Stromal cell of bone marrow (primary cell): ENCODE measurements at places on chromosomes 12 and 14.

GRCh38 chr12:42705863-42706262, 116.3 kb upstream of the PRICKLE1 start:
- DNase-seq: peak; percentile 51

DNA sequence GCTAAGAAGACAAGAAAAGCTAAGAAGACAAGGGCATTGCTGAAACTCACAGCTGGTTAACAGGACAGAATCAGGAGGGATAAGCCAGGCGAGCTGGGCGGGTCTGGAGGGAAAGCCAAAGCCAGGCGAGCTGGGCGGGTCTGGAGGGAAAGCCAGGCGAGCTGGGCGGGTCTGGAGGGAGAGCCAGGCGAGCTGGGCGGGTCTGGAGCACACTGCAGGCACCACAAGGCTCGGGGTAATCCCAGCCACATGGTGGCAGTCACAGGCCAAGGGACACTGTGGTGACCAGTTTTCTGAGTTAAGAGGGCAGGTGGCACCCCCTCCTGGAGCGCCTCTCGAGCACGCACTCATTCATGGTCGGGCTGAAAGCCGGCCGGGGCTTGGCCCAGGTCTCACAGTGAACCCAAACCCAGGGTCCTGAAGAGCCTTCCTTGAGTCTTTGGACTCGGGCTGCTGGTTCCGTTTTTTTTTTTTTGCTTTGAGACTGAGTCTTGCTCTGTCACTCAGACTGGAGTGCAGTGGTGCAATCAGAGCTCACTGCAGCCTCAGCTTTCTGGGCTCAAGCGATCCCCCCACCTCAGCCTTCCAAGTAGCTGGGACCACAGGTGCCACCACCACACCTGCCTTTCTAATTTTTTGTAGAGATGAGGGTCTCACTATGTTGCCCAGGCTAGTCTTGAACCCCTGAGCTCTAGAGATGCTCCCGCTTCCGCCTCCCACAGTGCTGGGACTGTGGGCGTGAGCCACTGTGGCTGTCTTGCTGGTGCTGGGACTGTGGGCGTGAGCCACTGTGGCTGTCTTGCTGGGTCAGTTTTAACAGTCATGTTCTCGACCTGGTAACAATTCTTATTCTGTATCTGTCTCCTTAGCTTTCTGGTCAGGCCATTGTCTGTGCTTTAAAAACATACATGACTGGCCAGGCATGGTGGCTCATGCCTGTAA, 40.2 kb downstream of the HSP90AA1 start:
- peak; percentile 43 for DNase-seq

DNA sequence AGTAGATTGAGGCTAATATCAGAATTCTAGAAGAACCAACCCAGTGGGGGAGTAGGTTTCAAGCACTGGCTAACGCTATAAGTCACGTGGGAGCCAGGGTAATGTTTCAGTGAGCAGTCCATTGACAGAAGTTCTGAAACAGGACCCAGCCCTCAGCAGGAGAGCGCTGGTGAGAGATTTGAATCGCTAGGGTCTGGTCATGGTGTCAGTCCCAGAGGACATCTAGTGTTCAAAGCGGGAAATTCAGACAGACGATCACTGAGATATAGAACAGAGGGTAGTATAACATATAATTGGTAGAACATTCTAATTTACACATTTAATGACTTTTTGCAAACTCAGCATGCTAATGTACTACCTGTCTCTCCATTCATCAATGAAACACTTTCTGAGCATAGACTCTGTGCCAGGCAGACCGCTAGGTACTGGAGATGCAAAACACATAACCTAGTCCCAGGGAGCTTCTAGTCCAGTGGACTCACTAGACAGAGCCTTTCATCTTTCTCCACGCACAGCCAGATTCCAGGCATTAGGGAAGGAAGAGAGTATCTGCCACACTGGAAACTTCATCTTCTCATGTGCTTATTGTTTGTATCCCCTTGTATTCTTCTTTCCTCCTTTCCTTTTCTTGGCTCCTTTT, 35.4 kb upstream of the RNASE3 start:
- peak; percentile 41 for DNase-seq

- DNase-seq: no peak
These were observed 24.0 kb downstream of the TMEM132C start for GRCh38 chr12:128290938-128291337.

DNA sequence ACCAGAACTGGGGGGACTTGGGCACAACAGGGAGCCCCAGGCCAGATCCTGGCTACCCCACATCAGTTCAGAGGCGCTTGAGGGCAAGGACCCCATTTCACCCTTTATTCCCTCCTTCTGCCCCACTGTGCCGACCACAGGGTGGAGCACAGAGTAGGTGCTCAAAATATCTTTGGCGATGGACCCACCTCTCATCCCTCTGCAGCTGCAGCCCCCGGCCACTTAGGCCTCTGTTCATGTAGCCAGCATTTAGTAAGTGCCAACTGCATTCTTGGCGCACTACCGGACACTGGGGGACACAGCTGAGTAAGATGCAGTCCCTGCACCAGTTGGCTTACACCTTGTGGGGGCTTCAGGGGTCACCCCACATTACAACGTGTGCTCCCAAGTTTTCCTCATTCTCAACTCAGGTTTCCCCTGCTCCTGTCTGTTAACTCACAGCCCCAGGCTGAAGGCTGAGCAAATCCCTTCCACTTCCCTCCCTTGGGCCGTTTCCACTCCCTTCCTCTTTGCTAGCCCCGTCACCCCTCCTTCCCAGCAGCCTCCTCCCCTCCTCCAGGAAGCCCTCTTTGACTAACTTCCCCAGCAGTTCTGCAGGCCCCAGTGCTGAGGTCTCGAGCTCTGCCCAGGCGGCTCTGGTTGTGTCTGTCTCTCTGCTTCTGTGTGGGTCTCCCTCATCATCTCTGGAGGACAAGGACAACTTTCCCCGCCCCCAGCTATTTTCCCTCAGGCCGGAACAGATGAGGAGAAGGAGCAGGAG, 26.5 kb downstream of the KRT80 start:
- no peak for DNase-seq

DNA sequence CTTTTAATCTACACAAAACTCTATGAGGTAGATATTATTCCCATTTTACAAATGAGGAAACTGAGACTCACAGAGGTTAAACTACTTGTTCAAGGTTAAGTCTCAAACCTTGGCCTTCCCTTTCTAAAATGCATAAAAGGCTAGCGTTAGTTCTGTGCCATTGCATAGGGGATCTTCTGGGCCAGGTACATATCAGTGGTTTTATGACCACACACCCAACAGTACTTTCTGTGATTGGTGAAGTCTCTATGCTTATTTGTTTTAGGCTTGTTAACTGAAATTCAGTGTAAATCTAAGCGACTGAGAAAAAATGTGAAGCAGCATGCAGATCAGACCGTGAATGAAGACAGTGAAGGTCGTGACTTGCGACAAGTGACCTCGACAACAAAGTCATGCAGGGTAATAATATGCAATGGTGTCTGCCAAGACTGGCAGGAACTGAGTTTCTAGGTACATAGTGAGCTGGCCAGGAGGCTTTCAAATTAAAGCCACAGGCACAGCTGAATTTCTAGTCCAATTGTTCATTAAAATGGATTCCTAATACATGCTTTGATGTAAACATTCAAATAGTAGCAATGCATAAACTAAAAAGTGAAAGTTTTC, 38.8 kb upstream of the GAS2L3 start:
- DNase-seq: no peak

DNA sequence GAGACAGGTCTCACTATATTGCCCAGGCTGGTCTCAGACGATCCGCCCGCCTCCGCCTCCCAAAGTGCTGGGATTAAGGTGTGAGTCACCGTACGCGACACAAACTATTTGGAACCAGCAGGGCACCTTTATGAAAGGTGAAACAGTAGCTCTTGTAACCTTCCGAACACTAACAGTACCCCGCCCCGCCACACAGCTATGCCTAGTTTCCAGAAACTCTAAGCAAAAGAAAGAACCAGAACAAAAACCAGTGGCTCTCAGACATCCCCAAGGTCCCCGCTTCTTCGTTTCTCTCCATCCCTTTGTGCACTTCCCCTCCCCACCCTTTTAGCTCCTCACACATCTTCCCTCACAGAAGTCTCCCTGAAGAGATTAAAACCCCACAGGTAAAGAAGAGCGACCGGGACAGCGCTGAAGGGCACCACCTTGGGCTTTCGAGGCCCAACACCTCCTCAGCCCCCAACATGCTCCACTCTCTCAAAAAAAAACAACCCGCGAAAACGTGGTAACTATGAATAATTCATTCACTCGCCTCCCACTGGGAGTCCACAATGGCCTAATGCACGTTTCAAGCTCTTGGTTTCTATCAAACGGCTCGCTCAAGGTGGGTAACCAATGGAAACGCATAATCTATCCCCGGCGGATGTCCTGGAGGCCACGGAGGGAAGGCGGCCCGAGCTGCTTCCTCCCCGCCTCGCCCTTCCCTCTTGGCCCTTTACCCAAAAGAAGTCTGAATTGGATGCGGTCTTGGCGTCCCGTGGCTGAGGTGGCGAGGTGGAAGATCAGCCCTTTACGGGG, 877 bp downstream of the BAG5 start:
- peak; percentile 27 for DNase-seq

DNA sequence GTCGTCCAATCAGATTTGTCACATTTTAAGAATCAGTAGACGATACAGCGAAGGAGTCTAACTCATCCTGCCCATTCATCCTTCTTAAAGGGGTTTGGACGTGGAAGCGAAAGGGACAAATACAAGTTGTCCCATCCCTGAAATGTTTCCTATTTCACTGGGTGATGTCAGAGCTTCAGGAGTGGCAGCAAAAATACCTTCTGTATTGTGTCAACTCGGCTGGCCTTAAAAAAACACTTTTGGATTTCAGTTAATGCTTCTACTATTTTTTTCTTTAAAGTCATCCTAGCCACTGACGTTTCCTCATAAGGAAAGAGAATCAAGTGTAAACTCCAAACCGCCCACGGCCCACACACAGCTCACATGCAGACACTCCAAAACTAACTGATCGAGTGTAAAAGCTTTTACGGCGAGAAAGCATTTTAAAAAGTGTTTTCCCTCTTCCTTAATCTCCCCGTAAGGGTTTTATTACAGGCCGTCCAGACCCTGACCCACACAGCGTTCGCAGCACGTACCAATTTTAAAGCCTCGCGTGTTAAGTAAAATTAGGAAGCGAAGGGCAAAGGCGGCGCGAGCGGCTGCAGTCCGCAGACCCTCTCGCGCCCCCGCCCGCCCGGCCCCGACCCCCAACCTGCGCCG, 593 bp downstream of the CFL2 start:
- DNase-seq: peak; percentile 68

DNA sequence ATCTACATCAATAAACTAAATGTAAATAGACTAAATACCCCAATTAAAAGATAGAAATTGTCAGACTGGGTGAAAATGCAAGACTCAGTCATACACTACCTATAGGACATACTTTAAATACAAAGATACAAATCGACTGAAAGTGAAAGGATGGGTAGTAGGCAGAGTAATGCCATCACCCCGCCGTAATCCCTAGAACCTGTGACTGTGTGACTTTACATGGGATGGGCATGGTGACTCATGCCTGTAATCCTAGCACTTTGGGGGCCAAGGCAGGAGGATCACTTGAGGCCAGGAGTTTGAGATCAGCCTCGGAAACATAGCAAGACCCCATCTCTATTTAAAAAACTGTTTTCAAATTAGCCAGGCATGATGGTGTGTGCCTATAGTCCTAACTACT, 2.6 kb upstream of the EVL start:
- DNase-seq: no peak

- no peak for DNase-seq
These were observed 319.9 kb downstream of the EGLN3 start for GRCh38 chr14:33631021-33631420.

DNA sequence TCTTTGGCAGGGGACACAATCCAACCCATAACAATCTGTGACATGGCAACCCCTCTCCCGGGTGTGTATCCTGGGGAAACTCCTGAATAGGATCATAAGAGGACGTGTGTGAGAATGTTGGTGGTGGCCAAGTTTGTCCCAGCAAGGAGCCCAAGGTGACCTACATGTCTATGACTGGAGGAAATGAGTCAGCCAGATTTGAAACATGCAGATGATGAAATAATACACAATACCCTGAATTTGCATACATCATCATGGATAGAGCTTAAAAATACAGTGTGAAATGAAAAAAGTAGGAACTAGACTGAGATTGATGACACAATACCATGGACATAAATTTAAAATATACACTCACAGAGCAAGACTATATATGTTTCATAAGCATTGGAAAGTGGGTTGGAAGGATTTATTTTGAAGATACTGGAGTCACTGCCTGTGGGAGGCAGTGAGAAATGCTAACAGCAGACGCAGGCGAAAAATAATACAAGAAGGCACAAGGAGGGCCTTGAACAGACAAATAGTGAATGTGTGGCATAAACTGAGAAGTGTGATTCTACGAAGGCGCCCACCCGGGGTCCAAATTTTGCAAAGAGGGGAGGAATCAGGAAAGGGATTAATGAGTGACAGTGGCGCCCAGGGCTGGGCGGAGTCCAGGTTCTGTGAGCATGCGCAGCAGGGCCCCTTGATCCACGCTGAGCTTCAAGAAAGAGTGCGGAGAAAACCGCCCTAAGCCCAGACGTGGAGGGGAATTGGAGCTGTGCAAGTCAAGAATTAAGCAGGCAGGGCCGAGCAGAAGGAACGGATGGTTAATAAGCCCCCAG, 7.0 kb upstream of the MAP1LC3B2 start:
- DNase-seq: peak; percentile 43

DNA sequence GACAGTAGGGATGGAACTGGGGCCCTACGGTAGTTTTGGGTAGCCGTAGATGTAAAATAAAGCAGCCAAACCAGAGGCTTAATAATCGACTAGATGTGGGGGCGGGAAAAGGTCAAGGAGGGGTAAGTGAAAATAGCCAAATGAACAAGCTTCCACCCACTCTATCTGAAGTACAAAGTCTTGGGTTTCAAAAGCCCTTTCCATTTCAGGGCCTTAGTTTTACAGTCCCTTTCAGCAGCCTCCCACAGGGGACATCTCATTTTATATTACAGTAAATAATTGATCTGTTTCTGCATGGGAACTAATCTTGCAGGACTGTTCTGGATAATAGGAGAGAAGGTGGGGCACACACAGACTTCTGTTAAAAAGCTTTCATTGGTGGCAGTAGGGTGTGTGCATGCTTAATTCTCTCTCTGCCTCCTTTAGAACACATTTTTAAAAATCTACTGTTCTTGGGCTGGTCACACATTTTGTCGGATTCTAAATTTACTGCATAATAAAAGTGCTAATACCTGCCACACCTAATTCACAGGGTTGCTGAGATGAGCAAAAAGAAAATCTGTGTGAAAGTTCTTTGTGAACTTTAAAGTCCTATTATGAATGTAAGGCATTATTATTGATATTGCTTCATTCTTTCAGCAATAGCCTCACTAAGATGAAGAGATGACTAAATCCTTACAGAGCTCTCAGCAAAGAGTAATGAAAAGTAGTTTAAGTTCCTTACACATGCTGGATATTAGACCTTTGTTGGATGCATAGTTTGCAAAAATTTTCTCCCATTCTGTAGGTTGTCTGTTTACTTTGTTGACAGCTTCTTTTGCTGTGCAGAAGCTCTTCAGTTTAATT, 104.6 kb downstream of the ITPR2 start:
- DNase-seq: no peak

DNA sequence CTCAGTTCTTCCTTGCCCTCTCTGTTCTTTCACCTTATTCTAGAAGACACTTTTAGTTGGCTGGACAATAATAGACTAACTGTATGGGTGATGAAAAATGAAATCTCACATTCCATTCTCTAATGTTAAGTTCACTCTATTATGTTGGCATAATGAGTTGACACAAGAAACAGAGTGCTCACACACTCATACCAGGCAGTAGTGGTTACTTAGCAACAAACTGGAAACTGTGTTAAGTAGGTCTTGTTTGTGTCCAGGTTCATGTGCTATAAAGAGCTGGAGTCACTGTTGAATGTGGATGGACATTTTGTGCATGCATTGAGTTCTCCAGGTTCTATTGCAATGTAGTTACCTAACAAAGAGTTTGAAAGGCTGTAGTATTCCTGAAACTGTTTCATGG, 16.9 kb upstream of the PPP4R4 start:
- no peak for DNase-seq

GRCh38 chr12:13199592-13199991, 3.1 kb downstream of the EMP1 start:
- DNase-seq: no peak
